ENCODE measurements at places on chromosomes 5 and 9.

- no peak for DNase-seq
These were observed 12.2 kb upstream of the SLC22A4 start for GRCh38 chr5:132281856-132282614.

GRCh38 chr9:133991214-133991921 is 756 bp downstream of the VAV2 start:
- no peak for DNase-seq

- no peak for DNase-seq
These were observed 14.0 kb upstream of the RNU6ATAC start for GRCh38 chr9:134178394-134178767.

DNA sequence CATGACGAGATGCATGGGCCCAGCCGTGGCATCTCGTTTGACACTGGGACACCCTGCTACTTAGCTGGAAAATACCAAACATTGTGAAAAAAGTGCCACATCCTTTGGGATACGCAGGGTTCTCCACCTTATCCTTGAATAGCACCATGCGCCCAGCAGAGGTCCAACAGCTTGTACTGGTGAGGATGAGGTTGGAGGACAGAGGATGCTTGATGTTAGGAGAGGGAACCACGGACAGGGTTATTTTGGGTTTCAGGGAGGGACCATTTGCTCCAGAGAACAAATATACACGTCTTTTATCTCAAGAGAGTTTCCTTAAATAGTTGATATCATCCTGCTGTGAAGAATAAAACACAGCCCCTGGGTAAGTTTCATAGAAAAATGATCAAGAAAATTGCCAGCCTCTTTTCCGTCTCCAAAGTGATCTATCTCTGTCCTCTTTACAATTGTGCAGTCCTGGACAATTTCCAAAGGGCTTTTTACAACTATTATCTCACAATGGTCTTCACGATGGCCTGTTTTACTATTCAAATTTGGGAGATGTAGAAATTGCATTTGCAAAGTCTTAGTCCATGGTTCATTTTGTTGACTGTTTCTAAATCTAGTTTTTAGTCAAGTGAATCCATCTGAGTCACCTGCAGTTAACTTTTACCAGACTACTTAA is 19.9 kb upstream of the FRRS1L start:
- no peak for DNase-seq

DNA sequence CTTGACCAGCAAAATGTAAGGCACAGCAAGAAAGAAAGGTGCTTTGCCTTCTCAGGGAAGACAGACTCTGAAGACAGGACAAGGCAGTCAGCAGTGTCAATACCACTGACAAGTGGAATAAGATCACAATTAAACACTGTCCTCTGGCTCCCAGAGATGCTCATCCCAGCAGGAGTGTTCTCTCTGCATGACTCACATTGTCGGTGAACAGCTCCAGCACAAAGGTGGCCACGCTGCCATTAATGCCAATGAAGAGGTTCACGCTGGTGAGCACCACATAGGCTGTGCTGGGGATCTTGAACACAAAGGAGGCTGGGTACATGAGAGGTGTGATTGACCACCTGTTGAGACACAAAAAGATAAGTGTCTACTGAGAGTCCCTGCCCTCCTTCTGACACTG is 31.9 kb downstream of the NIPSNAP3B start:
- no peak for DNase-seq

GRCh38 chr5:125197321-125197720 is 450.9 kb upstream of the ZNF608 start:
- DNase-seq, result no peak

GRCh38 chr5:78612227-78613150 is 36.1 kb downstream of the LHFPL2 start:
- DNase-seq, result no peak

- DNase-seq, result no peak
These were observed 171.5 kb downstream of the NXNL2 start for GRCh38 chr9:88706193-88707113.

GRCh38 chr5:60494635-60495034 is 205.3 kb downstream of the DEPDC1B start:
- DNase-seq, result no peak

DNA sequence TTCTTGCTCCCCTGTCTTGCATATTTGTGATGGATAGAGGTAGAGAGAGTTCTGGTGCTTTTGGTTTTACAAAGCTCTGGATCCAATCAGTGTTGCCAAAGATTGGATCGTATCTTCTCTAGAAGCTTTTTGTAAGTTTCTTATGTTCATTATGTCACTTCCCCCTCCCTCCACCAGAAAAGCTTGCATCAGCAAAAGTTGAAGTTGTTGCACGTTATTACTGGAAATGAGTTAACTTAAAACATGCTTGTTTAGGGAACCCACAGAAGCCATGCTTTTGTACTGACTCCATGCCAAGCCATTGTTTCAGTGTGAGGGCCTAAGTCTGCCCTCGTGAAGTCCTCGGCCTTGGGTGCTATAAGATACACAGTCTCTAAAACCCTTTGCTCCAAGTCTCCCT is 186.5 kb downstream of the ERCC6L2 start:
- peak; percentile 10 for DNase-seq

- no peak for DNase-seq
These were observed 30.8 kb downstream of the KLHL3 start for GRCh38 chr5:137705106-137705505.

DNA sequence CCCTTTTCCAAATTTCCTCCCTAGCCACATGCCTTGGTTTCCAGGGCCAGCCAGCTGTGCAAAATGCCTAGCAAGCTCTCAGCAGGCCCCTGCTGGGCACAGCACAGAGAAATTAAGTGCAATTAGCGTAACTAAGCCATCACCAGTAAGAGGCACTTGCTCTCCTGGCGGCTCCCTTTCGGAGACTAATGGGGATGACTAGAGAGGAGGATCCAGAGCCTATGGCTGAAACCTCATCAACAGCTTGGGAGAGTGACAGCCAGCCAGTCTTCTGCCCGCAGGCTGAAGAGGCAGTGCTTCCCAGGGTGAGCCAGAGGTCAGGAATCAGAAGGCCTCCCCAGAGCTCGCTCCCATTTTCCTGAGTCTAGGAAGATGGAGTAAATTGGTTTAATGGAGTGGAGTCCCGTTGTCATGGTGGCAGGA is 108.4 kb downstream of the KCNIP1 start:
- no peak for DNase-seq

DNA sequence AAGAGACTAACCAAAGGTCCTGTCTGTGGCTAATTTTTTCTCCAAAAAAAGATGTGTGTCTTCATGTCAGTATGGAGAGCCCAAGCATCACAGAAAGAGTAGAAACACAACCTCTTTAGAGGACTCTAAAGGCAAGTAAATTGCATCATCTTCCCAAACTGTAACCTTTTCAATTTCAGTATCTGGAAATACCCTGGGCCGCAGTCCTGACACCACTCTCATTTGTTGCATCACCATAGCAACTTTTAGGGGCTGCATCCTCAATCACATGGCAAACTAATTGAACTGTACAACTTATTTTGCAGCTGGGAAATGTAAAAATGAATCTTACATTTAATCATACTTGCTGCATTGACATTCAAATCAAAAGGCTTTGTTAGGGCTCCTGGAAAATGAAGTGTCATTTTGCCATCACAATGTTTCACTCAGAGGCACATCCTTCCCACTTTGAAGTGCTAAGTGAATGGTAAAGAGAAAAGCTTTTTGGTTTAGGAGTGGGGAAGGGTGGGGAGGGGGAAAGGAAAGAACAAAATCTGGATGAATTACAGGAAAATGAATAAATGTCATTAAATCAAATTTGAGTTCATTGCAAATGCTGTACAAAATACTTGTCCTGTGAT is 60.6 kb upstream of the GRIA1 start:
- DNase-seq, result peak; percentile 24

- DNase-seq, result no peak
These were observed 26.3 kb downstream of the SLC46A2 start for GRCh38 chr9:112864403-112864802.

DNA sequence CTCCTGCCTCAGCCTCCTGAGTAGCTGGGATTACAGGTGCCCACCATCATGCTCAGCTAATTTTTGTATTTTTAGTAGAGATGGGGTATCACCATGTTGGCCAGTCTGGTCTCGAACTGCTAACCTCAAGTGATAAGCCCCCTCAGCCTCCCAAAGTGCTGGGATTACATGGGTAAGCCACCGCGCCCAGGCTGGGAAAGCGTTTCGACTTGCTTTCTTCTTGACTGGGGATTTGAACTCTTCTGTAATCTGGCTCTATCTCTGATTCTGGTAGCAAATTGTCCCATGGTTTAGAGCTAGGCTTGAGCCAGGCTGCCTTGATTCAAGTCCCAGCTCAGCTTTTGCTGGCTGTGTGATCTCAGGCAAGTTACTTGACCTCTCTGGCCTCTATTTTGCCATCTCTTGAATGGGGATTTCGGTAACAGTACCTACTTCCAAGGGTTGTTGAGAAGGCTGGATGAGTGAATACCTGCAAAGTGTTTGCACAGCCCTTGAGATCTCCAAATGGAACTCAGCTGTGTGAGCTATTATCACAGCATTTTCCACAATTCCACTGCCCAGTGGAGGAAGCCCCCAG is 20.5 kb upstream of the MVB12B start:
- no peak for DNase-seq

GRCh38 chr5:180464603-180464970 is 29.6 kb upstream of the CNOT6 start:
- no peak for DNase-seq

GRCh38 chr5:14914623-14915260 is 43.2 kb upstream of the ANKH start:
- DNase-seq, result peak; percentile 21

DNA sequence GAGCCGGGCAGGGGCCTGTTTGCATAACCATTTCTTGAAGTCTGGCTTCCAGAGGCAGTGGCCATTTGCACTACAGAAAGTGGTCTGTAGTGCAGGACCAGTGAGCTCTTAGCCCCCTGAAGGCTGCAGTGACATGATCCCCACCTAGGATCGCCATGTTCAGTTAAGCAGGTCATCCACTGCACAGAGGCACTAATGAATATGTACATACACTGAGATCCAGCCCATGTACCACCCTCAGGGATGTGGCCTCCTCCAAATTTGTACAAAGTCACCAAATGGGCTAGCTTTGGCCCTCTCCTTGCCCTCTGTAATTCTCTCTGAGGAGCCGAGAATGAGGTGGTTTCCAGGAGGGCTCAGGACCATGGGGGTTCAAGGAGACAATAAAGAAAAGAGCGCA is 8.3 kb upstream of the SUSD3 start:
- no peak for DNase-seq

- peak; percentile 86 for DNase-seq
These were observed 11.2 kb upstream of the CXXC5 start for GRCh38 chr5:139636975-139637408.

GRCh38 chr5:31531543-31531887 is 378 bp downstream of the DROSHA start:
- peak; percentile 28 for DNase-seq

GRCh38 chr5:97534166-97534565 is 351.1 kb upstream of the RIOK2 start:
- peak; percentile 37 for DNase-seq

GRCh38 chr9:82706786-82707185 is 356.2 kb downstream of the RASEF start:
- DNase-seq, result no peak

- no peak for DNase-seq
These were observed 276.5 kb upstream of the TYRP1 start for GRCh38 chr9:12416716-12417115.

DNA sequence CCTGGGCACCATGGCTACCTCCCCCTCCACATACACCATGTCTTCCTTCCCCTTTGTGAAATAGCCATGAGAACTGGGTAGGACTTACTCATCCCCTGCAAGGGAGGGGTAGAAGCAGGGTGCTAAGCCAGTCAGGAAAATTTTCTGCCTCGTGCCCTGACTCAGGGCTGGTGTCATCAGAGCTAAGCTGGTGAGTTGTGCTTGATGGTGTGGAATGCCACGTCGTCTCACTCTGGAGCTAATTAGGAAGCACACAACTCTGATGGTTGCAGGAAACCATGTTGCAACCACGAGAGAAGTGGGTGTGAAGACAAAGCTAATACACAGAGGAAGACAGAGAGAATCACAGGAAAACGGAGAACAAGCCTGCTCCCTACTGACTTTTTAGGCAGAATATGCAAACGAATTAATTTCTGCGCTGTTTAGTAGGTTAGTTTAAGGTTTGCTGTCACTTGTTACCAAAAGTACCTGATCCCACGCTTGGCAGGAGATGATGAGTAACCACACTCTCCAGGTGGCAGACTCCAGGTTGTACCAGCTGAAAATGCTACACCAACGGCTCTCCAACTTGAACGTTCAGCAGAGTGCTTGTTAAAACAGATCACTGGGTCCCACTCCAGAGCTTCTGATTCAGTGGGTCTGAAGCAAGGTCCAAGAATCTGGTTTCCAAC is 54.5 kb downstream of the STK10 start:
- peak; percentile 39 for DNase-seq

DNA sequence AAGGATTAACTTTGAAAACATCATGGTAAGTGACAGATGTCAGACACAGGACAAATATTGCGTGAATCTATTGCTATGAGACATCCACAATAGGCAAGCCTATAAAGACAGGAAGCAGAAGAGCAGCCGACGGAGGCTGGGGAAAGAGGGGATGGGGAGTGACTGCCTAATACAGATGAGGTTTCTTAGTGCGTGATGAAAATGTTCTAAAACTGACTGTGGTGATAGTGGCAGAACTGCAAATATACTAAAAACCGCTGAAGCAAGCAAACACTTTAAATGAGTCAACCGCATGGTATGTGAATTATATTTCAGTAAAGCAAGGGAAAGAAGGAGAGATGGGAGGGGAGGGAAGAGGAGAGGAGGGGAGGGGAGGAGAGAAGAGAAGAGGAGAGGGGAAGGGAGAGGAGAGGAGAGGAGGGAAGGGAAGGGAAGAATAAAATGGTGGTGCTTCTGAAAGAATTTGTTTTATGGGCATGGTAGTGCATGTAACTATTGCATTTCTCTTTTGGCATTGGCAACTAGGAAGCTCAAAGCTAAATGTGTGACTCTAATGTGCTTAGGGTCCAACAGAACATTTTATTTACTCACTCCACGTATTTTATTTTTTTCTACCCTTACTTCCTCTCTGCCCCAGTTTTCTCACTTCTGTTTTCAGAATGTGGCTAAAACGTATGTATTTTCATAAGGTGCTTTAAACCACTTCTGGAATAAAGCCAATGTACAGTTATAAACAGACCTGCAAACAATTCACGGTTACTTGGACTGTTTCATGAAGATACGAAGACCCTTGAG is 21.3 kb downstream of the AKNA start:
- peak; percentile 76 for DNase-seq

DNA sequence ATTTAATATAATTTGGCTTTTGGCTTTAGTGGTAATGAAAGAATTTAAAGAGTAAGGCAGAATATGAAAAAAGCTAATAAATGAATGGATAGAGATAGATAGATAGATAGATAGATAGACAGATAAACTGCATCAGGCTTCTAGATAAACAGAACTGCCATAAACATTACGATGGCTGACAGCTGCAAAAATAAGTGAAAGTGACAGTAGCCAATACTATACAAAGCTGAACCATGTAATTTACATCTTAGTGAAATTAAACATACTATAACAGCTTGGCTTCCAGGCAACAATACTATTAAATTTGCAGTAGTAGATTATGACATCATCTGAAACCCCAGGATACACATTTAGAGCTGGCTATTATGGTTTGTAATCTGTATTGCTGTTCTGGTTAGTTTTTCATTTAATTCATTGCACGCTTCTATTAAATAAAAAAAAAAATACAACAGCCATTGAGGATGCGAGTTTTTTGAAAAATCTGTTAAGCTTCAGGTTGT is 1354.8 kb downstream of the PTPRD start:
- no peak for DNase-seq

Data from activated CD4-positive, alpha-beta T cell treated with anti-CD3 and anti-CD28 coated beads, Interleukin-2, amount 50 U/mL, for 16 hours (primary cell).